ENCODE measurements at places on chromosomes 5 and 9. TPM values are rescaled to one million over a fixed set of nuclear protein-coding genes. Genes with fewer than 3 reads are reported as not detected.

GRCh38 chr9:32839013-32839885, 55.9 kb downstream of the TMEM215 start:
- no peak for DNase-seq

GRCh38 chr9:107983762-107984161, 494.2 kb upstream of the KLF4 start:
- DNase-seq, result no peak

DNA sequence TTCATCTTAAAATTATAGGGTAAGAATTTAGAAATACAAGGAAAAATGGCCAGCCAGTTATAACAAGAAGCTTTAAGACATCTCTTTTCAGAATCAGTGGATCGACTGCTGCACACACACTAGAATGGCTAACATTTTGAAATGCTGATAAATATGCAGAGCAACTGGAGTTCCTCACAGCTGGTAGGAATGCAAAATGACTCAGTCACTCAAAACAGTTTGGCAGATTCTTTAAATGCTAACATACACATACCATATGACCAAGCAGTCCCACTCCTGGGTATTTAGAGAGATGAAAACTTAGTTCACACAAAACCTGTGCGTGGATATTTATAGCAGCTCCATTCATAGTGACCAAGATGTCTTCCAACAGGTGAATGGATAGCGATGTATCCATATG, 23.2 kb upstream of the PSAT1 start:
- no peak for DNase-seq

GRCh38 chr9:116753389-116753788, 66.3 kb downstream of the TRIM32 start:
- no peak for DNase-seq

GRCh38 chr5:9686216-9686615, 56.1 kb upstream of the TAS2R1 start:
- no peak for DNase-seq

Gene FOXD4L6
- not detected for total RNA-seq

DNA sequence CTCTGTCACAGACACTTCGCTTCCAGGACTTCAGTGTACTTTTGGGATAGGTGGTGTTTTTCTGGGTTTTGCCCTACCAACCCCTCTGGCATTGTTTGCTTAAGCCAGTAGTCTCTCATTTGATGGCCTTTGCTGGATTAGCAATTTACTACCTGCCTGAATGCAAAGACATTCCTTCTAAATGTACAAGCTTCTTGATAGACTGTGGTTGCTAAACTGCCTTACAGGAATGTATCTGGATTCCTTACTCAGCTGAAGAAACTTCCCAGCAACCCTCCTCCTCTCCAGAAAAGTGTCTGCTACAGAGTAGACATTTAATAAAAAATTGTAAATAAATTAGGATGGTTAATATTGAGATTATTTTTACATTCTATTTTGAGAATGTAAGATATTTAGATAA, 1916.7 kb downstream of the EFNA5 start:
- no peak for DNase-seq

Gene ACSL6
- 18.0 TPM for total RNA-seq

- no peak for DNase-seq
Observed at GRCh38 chr9:3929345-3930047, 370.4 kb downstream of the GLIS3 start.

Gene CTXN3
- total RNA-seq, result not detected

GRCh38 chr5:176679365-176680225, 32.3 kb downstream of the TSPAN17 start:
- no peak for DNase-seq

- no peak for DNase-seq
Observed at GRCh38 chr9:114099669-114100270, 678 bp upstream of the KIF12 start.

Gene ZNF462
- total RNA-seq, result 11.0 TPM

GRCh38 chr5:135800656-135801055, 33.8 kb upstream of the SLC25A48 start:
- DNase-seq, result no peak

GRCh38 chr9:74742792-74743730, 144.7 kb downstream of the TRPM6 start:
- DNase-seq, result no peak

DNA sequence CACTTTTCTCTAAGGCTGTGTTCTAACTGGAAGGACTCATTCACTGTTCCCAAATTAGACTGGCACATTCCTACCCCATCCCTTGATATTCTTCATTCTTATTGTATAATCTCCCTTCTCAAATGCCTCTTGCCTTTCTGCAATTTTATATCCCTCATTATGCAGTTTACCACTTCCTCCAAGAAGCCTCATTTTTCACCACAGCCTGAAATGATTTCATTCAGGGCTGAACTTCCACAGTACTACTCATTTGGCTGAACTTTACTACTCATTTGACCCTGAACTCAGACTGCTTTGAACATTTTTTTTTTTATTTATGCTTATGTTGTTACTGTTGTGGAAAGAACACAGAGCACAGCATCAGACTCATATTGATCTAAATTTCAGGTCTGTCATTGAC, 32.7 kb downstream of the GRIA1 start:
- no peak for DNase-seq

DNA sequence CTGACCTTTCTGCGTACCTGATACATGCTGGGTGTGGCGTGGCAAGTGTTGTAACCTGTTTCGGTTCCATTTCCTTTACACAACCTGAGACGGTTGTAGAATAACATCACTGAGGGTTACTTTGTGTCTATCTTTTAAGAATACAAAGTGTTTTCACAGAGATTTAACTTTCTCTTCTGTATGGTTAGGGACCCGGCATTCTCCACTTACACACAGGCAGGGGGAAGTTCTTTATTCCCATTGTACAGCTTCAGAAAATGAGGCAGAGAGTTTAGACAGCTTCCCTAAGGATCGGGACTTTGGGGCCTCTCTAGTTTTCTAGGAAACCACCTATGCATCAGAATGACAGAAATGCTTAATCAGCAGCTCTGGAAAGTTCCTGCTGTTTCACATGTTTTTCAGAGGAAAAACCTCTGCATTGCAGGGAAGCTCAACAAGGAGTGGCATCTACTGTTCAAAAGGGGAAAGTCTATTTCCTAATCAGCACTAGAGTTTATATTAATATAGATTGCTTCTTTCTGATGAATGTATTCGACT, 41.3 kb downstream of the CAST start:
- no peak for DNase-seq

Gene DIRAS2
- not detected for total RNA-seq

- no peak for DNase-seq
Observed at GRCh38 chr5:152282331-152282730, 122.7 kb downstream of the NMUR2 start.

Gene CFAP90
- not detected for total RNA-seq

Gene ZNF354C
- total RNA-seq, result 4.1 TPM

DNA sequence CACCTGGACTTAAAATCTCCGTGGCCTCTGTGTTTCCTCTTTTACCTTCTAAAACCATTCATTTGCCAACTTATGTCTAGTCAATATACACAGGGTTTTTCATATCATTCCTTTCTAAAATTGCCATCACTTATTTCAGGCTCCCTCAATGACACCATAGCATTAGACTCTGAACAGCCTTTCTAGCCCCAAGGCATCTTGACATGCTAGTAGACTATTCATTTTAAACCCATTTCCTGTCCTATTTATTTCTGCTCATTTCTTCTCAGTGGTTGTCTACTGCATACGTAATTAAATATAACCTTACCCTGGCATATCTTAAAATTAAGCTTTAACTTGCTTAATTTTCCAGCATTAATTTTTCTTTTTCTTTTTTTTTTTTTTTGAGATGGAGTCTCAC, 83.2 kb downstream of the PHAX start:
- DNase-seq, result no peak

DNA sequence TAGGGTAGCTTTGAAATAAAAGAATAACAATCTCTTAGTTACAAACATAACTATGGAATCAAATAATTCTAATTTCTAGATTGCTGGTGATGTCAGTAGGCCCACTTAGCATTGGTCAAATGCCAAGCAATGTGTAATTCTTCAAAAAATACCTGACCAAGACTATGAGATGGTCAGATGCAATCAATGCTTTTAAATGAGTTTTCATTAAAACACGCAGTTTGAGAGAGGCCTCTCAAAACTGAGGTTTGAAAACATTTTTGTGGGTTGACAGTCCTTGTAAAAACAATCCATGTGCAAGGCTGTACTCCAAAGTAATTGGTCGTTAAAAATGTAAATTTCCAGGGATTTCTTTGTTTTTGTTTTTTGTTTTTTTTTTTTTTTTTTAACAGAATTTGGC, 1.2 kb upstream of the RLN2 start:
- no peak for DNase-seq

DNA sequence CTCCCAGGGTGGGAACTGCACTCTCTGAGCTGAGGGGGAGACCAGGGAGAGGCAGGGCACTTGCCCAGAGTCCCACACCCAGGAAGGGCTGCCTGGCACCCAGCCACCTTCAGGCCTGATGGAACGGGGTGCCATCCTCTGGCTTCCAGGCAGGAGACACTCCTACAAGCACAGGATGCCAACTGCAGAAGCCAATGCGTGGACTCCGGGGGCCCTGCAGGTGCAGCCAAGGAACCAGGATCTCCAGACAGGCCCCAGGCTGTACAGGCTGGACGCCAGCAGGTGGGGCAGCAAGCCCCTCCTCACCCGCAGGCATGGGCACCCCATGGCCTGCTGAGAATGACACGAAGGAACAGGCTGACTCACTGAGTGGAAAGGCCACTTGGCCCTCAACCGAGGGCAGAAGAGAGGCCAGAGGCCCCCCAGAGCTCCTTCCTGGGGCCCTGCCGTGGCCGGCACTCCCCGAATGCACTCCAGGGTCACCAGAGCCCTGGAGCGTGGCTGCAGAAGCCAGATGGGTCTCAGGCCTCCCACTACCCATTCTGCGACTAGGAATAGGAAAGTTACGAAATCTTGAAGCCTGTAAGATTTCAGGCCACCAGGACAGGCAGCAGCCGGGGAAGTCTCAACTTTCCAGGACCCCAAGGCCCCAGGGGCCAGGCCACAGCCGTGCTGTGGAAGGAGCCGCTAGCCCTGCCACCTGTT, 15.7 kb downstream of the NACC2 start:
- DNase-seq, result no peak

Gene PCDHA1
- not detected for total RNA-seq

Gene PHF24
- total RNA-seq, result not detected

DNA sequence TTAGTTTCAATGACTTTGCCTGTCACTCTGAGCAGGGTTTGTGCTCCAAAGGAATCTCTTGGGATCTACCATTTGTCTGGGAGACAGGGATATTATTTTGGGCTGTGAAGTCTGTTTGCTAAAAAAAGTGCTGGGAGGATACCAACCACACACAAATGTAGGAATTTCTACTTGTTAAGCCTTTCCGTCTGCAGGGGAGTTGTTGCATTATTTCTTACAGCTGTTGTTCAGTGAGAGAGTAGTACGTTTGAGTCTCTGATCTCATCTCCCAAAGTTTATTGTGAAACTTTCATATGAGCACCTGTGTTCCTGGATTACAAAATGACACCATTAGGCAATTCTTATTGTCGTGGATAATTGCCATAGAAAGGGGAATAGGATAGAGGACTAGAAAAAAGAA, 78.3 kb upstream of the SEMA6A start:
- DNase-seq, result no peak

Measured in T-helper 17 cell (primary cell).